ENCODE measurements at places on chromosomes 2 and 18.

DNA sequence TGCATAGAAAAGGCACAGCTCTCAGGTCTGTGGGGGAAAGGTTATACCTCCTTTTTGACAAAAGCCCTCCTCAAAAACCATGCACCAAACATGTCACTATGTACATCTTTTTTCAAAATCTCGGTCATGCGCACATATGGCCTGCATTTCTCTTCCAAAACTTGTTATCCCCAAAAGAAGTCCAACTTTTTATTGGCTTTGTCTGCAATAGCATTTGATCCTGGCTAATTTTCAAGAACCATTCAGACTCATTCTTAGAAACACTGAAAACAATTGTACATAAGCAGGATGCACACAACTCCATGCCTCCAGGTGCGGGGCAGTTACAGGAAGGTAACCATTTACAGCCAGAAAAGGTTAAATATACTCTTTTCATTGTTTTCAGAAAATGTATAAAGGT is 21.9 kb downstream of the SERTAD2 start:
- no peak for DNase-seq

DNA sequence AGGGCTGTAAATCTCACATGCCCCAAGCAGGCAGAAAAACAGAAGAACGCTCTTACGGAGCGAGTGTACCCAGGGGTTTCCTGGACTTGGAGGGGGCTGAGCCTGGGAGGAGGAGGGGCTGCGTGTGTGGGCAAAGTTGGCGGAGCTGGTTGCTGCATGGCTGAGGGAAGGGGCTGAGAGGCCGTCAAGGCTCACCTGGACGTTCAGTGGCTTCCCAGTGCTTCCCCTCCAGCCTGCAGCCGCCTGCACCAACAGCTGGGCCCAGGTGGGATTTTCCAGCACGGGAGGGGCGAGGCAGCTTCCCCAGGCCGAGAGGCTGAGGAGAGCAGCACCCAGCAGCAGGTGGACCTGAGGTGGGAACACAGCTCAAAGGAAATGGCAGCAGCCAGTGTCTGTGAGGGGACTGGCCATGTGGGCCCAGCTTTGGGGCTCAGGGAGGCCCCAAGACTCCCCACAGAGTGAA is 70.6 kb upstream of the CTDP1 start:
- no peak for DNase-seq

- no peak for DNase-seq
Measured at GRCh38 chr18:35141567-35142274, 99.1 kb upstream of the ZNF397 start.

DNA sequence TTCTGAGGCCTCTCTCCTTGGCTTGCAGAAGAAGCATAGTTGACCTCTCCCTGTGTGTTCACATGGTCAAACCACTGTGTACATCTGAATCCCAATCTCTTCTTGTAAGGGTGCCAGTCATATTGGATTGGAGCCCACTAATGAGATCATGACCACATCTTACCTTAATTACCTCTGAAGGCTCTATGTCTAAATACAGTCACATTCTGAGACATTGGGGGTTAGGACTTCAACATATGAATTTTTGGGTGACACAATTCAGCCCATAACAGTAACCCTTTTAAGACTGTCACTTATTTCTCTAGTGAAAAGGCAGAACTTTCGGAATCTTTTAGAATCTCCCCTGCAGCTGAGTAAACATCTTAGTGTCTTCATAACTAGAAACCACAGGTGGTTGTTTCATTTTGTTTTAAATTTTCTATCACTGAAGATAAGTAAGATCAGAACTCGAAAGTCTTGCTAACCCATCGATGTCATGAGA is 33.3 kb downstream of the BMP10 start:
- no peak for DNase-seq

All from CD4-positive, alpha-beta T cell treated with Interleukin-1 beta for 1 hour (primary cell).